ENCODE measurements at places on chromosomes 16 and 17.

DNA sequence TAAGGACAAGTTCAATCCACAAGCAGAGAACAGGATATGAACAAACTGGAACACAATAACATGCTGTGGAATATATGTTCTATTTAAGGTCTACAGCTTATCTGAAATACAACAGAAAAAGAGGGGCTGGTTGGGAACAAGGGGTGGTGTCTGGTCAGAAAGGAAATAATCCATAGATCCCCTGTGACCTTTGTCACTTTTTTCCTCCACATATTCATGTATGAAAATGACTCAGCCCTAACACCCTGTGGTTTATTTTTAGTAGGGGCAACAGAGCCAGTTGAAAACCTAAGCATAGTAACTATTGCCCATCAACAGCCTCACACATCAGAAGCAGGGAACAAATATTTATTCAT is 12.3 kb upstream of the SPAG9 start:
- DNase-seq: no peak

DNA sequence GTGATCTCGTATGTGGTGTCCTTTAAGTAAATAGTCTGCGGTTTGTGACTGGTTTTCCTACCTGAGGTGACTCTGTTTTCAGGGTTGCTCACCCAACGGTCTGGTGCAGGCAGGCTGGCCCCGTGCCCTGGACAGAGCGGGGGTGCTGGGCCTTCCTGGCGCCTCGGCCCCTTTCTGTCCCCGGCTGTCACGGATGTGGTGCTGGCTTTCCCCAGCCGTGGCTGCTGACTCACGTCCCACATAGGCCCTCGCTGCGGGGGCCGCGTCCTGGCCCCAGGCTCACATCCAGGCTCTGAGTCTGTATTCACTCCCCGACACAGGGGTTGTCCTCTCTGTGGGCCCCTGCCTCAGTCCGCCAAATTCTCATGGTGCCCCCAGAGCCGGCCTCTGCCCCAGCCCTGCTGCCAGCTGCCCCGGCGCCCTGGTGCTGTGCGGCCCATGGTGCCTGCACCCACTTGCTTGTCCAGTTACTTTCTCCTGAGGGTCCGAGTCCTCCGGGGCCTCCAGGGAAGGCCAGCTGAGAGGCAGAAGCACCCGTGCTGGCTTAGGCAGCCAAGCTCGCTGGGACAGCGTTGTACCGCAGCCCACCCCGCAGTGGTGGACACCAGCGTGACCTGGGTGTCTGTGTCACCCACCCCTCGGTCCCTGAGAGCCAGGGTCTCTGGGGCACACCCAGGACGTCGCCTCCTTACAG is 5.9 kb downstream of the CHMP6 start:
- DNase-seq: no peak

- DNase-seq: no peak
Observed at GRCh38 chr17:81093619-81094508, 58.9 kb downstream of the BAIAP2 start.

DNA sequence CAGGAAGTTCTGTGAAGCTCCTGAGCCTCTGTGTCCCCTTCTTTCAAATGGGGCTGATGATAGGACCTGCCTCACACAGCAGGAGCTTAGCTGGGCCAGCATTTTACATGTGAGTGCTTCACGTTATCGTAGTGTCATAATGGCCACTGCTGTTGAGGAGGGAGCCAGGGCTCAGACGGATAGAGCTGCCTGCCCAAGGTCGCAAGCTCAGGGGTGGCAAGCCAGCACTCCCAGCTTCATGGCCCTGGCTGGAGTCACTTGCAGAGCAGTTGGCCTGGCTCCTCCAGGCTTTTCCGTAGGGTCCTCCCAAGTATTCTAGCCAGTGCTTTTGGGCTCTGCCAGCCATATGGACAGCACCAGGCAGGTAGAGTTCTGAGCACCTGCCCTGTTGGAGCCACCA is 115.1 kb downstream of the SOCS1 start:
- no peak for DNase-seq

DNA sequence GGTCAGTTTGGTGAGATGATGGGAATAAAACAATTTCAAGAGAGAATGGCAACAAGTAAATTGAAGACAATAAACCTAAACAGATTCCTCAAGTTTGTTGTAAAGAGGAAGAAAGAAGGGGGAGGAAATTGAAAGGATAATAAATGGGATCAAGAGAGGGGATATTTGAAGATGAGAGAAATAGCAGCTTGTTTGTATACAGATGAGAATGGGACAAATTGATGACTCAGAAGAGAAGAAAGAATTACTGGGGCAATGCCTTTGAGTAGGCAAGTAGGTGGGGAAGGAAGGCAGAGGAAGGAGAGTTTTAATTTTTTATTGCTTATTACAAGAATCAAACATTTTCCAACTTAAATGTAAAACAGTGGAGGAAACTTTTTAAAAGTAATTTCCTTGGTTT is 98.3 kb downstream of the CHD9 start:
- no peak for DNase-seq

- DNase-seq: no peak
Observed at GRCh38 chr17:60229188-60229802, 79.5 kb downstream of the CA4 start.

DNA sequence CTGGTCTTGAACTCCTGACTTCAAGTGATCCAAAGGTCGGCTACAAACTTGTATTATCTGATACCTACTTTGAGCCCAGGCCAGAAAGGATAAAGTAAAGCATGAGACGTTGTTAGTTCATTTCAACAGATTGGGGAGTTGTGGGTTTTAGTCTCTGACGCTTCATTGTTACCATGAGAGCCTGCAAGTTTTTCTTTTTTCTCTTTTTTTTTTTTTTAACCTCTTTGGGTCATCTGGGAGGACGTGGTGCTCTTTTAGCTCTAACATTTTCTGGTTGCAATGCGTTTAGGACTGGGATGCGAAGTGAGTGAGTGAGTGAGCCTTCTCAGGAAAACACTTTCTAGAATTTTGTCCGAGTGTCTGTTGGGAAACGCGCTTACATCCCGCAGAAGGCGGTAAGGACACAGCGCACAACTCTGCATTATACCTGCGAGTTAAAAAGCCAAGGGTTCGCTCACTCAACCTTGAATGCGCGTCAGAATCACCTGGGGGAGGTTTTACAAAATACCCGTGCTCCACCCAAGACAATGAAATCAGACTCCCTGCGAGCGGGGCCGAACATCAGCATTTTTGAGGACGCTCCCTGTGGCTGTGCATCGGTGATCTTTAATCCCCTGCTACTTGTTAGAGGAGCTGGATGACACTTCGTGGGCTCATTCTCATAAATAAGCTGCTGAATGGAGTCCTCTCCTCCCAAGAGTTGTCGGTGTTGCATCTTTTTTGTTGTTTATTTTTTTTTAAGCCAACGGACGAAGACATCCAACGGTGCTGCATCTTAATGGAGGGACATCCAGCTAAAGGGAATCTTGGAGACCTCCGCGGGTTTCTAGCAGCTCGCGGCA is 629 bp upstream of the RNF135 start:
- DNase-seq: no peak

GRCh38 chr17:7927596-7927995 is 2.1 kb downstream of the KCNAB3 start:
- DNase-seq: no peak

DNA sequence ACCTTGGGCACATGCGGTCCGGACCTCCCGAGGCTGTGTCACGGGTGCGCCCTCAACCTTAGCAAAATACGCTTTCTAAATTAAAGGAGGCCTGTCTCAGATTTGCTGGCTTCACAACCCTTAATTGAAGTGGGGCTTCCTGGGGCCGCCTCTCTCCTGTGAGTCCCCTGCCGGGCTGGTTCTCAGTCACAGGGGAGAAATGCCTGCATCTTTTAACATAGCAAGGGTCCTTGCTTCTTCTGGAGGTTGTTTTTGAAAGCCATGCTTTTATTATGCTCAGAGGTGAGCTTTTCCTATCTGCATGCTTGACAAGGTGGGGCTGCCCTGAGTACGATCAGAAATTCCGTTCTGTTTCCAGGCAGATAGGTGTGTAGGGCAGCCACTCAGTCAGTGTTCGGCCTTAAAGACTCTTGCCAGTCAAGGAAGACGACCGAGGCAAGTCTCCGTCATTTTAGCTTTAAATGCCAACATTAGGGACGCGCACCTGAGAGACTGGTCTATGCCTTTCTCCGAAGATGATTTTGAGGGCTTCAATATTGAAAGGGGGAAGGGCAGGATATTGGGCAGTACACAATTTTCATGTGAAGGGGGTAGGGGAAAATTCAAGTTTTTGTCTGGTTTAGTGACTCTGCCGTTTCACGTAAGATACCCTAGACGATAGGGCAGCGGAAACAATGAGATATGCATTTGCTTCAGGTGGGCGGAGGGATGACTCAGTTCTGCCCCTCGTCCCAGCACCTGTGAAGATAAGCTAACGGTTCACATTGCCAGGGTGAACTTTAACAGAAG is 5.5 kb upstream of the SLC7A5 start:
- no peak for DNase-seq

DNA sequence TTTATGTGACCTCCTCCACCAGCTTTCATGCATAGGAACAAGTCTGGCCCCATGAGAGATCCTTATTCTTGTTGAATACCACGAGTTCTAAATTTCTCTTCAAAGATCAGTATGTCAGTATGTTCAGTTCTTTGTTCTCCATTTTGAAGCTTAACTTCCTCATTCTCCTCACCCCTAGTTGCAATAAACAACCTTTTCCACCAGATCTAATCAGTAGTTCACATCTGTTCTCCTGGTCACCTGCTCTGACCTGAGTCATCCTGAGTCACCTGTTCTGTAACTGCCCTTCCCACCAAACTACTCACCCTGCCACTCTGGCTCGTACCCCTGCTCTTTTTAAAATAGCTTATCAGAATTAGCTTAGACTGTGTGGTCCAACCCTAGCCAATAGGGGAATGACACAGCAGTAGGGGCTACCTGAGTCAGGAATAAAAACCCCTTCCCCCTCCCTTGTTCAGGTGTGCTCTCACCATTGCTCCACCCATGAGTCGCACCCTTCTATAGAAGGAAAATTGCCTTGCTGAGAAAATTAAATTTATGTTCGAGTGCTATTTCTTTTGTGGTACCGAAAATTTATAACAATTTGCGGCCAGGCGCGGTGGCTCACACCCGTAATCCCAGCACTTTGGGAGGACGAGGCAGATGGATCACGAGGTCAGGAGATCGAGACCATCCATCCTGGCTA is 94.6 kb downstream of the EMP2 start:
- DNase-seq: no peak

GRCh38 chr16:58455750-58456149 is 44.2 kb upstream of the NDRG4 start:
- no peak for DNase-seq

DNA sequence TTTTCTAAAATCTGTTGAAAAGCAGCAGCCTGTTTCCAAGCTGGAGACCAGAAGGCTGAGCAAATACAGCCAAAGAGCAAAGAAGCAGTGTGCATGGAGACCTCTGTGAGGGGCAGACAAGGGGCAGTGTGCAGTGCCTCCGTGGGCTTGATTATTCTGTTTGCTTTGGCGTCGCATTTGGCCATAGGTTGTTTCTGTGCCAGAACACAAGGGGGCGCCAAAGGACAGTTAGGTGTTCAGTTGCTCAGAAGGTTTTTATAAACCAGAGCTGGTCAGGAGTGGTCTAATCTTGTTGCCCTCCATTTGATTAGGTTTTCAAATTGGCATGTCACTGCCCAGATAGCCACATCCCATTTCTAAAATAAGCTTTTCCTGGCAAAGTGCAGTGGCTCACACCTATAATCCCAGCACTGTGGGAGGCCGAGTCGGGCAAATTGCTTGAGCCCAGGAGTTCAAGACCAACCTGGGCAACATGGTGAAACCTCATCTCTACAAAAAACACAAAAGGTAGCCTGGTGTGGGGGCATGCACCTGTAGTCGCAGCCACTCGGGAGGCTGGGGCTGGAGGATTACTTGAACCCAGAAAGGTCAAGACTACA is 10.6 kb downstream of the MYH3 start:
- DNase-seq: peak; percentile 47

- no peak for DNase-seq
Observed at GRCh38 chr17:62572488-62572887, 55.0 kb upstream of the MRC2 start.

DNA sequence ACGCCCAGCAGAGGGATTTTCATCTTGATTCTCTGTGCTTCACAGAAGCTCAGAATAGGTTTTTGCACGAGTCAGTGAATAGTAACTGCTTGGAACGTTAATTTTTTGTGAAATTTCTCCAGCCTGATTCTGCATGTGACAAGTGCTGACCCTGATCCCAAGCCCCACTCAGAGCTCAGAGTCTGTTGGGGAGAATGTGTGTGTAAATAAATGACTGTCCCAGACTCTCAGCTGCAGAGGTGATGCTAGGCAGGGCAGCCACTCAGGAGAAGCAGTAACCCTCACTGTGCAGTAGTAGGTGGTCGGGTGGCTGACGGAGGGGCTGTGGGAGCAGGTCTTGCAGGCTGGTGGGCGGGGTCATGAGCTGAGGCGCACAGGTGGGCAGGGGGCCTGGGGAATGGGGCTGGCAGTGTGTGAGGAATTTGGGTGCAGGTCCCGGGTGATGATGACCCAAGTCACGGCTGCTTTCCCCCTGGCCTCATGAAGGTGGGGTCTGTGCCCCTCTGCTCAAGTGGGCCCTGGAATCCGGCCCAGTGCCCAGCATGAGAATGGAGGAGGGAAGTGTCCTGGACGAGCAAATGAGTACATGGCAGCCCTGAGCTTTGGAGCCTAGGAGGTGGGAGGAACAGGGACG is 16.3 kb upstream of the FOXK2 start:
- DNase-seq: no peak

DNA sequence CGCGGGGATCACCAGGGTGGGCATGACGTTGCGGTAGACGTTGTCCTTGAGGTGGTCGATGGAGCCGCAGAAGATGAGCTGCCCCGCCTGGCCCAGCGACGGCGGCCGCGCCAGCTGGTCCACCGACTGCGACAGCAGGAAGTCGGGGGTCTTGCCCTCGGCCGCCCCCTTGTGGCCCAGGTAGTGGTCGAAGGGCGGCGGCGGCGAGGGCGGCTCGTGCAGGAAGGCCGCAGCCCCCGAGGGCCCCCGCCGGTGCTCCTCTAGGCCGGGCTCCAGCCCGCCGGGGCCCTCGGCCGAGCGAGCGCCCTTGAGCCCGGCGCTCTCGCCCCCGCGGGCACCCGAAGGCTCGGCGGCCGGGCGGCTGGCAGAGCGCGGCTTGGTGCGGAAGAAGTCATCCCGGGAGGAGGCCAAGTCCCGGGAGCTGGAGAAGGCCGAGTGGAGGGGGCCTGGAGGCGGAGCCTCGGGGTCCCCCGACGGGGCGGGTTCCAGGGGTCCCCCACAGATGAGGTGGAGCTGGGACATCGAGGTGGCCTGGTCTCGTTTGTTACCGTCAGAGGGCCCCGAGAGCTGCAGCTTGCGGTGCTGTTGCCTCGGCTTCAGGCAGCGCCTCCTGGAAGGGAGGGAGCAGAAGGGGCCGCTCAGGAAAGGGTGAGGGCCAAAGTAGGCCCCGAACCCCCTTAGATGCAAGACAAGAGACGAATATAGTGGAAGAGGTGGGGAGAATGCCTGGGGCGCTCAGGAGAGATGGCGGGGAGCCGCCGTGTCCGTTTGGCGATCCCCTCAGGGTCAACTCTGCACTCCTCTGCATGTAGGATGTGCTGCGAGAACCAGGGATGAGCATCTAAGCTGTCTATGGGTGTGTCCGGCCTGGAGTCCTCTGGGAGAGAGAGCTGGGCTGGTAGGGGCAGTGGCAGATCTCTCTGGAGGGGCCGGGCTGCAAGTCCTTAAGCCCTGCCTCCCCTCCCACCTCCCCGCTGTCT is 8.8 kb downstream of the FAM171A2 start:
- no peak for DNase-seq

GRCh38 chr16:28161626-28162025 is 50.1 kb downstream of the XPO6 start:
- DNase-seq: no peak

GRCh38 chr16:73122604-73123391 is 74.9 kb upstream of the ZFHX3 start:
- no peak for DNase-seq

GRCh38 chr16:83954577-83955016 is 1.6 kb downstream of the OSGIN1 start:
- no peak for DNase-seq

- DNase-seq: no peak
Observed at GRCh38 chr16:9371713-9372448, 280.4 kb downstream of the HAPSTR1 start.

Data from iPS DF 6.9 (cell line).